ENCODE measurements at places on chromosomes 12 and 14.

DNA sequence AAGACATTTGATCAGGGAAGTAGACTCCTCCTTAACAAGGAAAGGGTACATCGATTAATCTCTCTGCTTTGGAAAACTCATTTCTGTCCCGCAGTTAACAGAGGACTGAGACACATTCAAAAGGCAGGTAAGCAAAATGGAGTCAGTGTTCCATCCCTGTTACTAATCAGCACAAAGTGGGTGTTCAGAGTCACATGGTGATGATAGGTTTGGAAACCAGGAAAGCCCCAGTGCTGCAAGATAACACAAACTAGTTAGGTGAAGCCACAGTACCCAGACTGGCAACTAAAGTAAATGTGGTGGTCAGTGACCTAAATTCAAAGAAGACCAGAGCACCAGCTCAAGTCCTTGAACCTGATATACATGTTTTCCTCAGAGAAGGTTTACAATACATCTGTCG lies 1.8 kb downstream of the OR4K17 start:
- DNase-seq = no peak

DNA sequence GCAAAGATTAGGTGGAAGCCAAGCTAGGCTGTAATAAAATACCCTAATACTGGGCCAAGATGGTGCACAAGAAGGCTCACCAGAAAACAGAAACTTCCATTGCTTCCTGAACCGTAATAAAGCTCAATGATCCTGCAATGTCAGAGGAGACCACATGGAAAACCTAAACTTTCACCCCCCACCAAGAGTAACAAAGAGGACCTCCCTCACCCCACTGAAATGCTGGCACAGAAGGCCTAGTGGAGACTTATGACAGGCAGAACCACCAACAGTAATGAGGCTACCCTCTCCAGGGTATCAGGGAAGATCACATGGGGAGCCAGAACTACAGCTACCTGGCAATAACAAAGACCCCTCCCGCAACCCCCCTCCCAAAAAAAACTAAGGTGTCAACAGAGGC lies 43.1 kb downstream of the CEP83 start:
- no peak for DNase-seq

- DNase-seq = no peak
These were observed 111.4 kb downstream of the CRACR2A start for GRCh38 chr12:3641428-3642018.

DNA sequence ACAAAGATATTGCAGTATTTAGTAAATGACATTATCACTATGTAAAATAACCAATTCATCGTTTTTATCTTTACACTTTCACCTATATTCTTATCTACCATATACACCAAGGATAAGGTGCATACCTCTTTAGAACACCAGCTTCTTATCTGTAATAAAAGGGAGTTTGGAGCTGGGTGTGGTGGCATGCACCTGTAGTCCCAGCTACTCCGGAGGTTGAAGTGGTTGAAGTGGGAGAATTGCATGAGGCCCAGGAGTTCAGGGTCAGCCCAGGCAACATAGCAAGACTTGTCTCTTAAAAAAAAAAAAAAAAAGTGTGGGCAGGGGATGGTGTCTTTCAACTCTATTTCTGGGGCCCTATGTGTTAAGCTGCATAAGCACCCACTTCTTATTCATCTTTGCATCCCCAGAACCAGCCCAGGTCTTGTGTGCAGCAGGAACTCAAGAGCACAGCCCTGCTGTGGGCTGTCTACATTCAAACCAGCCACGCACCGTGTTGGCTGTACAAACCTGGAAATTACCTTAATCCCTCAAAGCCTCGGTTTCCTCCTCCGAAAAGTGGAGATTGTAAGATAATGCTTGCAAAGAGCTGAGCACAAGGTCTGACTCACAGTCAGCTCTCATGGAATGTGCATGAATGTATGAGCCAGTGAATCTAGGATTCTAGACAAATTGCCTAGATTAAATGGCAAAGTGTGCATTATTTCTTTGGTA lies 256.6 kb upstream of the FOXN3 start:
- DNase-seq = no peak

DNA sequence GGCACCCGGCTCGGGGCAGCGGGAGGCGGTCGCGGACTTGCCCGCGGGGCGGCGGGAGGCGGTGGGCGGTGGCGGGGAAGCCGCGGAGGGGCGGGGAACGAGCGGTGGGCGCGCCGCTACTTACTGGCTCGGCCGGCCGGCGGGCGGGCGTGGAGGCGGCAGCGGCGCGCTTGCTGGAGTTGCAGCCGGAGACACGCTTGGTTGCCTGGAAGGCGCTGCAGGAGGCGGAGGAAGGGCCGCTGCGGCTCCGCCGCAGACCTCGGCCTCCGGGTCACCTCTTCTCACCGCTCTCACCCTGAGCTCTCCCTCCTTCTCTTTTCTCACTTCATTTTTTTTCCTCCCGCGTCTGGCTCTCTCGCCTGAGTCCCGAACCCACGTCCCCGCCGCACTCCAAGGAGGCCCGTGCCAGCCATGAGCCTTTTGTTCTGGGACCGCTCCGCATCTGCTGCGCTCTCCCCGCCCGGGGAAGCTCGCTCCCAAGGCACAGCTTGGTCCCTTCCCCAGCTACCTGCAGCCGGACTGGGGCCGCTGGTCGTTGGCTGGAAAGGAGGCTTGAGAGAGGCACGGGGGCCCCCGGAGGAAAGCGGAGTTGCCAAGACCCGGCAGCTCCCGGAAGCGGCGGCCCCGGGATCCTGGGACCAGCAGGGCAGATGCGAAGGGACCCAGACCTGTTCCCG lies 592 bp upstream of the KCNK10 start:
- DNase-seq = no peak

GRCh38 chr12:66354291-66354690 lies 52.0 kb downstream of the HELB start:
- no peak for DNase-seq

DNA sequence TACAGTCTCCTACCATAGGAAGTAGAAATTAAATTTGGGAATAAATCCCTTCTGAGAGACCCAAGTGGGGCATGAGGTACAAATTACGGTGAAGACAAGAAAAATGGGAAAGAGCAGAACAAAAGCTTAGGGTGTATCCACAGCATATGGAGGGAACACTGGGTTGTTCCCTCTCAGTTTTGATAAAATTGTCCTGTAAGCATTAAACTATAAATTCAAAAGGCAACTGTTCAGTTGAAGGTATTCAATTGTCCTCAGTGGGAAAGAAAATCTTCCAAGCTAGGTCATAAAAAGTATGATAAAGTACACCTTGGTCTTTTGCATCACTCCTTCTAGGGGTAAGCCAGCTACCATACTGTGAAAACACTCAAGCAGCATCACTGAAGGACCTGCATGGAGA lies 118.3 kb upstream of the LRFN5 start:
- no peak for DNase-seq

GRCh38 chr14:71086567-71086966 lies 179.3 kb downstream of the PCNX1 start:
- no peak for DNase-seq

DNA sequence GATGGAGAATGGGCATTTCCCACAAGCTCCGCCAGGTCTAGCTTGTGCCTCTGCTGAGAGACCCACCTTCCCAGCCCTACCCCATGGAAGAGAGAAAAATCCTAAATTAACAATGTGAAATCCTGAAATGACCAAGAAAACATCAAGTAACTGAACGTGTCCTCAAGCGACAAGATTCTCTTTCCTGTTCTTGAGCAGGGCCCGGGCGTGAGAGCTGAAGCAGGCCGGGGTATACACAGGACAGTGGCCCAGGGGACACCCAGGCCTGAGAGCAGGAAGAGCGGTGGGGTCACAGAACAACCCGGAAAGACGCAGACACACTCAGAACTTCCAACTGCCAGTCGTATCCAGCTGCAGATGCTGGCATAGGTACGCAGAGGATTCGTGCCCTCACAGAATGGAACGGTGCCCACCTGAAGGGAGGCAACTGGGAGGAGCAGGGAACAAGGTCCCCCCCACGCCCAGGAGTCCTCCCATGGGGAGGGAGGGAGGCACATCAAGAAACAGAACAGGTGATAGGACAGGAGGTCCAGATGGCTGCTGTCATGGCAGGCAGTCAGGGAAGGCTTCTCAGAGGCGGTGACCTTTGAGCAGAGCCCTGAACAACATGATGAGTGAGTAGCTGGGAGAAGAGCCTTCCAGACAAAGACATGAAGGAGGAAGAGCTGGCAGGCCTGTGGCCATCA lies 9.1 kb downstream of the RIMBP2 start:
- no peak for DNase-seq

GRCh38 chr12:104536841-104537240 lies 80.1 kb downstream of the CHST11 start:
- no peak for DNase-seq

DNA sequence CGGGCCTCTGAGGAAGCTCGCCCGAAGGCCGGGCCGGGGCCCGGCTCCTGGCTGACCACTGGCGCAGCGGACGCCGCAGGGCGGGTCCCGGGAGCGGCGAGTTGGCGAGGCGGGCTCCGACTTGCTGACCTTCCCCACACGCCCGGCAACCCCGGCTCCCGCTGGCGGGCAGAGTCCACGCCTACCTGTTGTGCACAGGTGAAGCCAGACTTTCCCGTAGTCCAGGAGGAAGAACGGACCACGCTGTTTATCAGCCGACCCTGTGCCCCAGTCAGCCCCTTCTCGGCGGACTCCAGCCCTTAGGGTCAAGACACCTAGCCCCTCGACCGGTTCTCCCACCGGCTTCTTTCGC lies 407 bp downstream of the HEATR5A start:
- DNase-seq = no peak

GRCh38 chr12:89476232-89476631 lies 48.4 kb downstream of the GALNT4 start:
- DNase-seq = no peak

DNA sequence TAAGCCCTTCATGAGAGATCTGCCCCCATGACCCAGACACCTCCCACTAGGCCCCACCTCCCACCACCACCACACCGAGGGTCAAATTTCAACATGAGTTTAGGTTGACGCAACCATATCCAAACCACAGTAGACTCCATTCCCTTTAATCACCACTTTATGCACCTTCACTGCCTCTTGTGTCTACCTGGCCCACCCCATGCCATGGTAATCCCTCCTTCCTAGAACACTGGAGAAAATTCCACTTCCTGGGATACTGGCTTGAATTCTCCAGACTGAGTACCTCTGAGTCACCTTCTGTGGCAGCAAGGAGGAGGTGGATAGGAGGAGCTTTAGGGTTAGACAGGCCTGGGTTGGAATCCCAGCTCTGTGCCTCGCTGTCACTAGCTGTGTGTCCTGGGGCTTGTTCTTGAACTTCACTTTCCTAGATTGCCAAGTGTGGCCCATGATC lies 26.1 kb upstream of the CIPC start:
- DNase-seq = no peak

DNA sequence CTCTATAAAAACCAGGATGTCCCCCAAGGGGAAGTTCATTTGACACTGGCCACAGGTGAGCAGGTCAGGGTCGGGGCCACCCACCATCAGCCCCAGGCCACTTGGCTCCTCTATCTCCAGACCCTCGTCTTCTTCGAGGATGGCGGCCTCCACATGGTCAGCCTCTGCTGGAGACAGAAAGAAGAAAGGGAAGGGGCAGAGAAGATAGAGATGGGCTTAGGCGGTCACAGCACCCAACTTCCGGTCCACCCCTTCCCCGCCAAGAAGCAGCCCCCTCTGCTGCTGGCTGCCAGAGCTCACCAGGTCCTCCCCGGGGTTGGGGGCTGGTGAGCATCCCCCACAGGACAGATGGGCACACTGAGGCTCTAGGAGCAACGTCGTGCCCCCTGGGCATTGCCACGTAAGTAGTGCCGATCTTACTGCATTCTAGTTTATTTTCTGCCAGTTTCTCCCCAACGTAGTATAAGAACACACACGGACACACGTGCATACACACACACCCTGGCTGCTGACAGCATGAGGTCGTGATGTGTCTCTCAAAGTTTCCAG lies 14.2 kb downstream of the BCL11B start:
- DNase-seq = no peak

- no peak for DNase-seq
These were observed 29.0 kb upstream of the AMN start for GRCh38 chr14:102893452-102893851.

DNA sequence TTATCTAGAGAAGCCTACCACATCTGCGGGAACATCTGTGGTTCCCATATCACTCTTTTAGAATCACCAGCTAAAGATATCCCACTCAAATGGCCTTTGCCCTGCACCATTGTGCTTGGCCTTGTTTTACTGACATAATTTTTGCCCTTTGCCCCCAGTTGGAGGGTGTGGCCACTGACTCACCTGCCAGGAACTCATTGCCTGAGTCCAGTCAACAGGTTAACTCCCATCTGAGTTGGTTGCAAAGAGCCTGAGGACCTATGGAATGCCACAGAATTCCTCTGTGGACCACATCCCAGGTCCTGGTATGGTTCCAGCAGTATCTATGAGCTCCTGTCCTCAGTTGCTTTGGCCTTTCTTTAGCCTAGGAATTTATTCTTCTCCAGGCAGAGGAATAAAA lies 55.7 kb upstream of the PTGR2 start:
- DNase-seq = no peak

DNA sequence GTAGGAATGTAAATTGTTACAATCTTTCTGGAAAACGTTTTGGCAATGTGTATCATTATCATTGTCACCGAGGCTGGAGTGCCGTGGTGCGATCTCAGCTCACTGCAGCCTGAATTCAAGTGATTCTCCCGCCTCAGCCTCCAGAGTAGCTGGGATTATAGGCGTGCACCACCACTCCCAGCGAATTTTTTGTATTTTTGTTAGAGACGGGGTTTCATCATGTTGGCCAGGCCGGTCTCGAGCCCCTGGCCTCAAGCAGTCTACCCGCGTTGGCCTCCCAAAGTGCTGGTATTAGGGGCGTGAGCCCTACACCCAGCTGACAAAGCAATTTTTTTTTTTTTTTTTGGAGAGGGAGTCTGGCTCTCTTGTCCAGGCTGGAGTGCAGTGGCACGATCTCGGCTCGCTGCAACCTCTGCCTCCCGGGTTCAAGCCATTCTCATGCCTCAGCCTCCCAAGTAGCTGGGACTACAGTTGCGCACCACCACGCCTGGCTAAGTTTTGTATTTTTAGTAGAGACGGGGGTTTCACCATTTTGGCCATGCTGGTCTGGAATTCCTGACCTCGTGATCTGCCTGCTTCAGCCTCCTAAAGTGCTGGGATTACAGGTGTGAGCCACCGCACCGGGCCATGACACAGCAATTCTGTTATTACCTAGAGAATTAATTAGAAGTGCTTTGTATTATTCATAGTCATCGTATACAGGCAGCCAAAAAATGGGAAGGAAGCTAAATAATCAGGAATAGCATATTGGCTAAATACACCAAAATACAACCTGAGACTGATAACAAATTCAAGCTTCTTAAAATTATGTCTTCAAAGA lies 1.2 kb downstream of the ACTR6 start:
- no peak for DNase-seq

GRCh38 chr12:92509156-92509738 lies 193.5 kb upstream of the PLEKHG7 start:
- no peak for DNase-seq

DNA sequence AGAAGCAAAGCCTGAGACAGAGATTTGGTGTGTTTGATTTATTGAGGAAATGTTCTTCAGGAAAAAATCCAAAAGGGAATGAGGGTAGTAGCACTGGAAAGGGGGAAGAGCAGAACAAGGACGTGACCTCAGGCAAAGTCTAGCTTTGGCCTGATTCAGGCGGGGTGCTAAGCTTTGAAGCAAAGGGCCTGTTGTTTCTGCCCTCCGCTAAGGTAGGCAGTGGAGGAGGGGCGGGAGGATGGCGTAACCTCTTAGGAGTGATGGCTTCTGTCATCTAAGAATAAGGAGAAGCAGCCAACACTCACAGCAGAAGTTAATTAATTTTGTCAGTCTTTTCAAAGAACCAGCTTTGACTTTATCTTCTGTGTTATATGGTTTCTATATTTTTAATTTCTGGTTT lies 20.4 kb downstream of the ABHD12B start:
- no peak for DNase-seq
